Hypothalamus (tissue), 51 donors: ENCODE measurements at places on chromosomes 3 and 15.

DNA sequence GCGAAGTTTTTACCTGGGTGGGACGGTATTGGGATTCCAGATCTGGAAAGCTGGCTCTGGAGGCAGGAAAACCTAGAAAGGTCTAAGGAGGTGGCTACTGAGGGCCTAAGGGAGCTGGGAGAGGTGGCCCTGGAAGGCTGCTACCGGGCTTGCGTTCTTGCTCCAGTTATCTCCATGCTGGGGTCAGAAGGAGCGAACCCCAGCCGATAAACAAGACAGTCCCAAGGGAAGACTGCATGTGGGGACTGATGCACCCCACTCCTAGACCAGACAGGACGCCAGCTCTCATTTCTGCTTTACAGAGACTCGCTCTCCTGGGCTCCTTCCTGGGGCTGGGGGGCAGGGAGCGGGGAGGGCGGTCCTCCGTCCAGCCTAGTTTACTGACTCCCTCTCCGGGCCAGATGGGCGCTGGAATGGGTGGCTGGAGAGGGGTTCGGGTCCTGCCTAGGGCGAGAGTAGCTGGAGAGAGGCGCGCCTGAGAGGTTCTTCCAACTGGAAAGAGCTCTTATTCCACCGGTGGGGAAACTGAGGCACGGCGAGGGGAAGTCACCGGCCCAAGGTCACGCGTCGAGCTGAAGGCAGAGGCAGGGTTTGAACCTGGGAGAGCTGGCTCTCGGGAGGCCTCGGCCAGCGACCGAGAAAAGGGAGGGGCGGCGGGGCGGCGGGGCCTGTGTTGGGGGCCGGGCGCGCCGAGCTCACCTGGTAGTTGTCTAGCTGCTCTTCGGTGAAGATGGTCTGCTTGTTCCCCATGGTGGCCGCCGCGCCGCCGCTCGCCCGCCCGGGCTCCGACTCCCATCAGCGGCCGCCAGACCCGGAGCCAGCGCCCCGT, 565 bp downstream of the CIB2 start:
- no peak for DNase-seq

GRCh38 chr3:11384074-11384473, 111.9 kb downstream of the ATG7 start:
- DNase-seq = no peak

GRCh38 chr3:153282355-153282754, 120.3 kb downstream of the RAP2B start:
- no peak for DNase-seq

DNA sequence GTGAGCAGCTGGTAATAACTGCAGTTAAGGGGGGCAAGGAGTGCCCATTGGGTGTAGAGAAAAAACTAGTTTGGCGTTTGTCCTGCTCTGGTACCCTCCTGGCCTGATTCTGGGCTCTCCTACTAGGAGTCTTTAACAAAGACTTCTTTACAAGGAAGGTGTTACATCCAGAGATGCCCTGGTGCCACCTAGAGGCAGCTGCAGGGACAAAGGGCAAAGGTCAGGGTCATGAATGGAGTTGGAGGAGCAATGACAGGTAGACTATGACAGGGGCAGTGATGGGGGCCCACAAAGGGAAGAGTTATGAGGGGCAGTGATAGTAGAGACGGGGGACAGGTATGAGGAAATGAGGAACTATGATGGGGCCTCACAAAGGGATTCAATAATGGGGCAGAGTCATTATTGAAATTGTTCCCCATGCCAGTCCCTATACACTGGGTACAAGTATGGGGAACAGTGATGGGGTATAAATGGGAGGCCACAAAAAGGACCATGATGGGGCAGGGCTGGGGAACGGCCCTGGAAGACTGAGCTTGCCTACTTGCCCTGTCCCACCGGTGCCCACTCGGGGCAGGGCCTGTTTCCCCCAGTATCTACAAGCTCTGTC, 7.9 kb downstream of the CCDC71 start:
- no peak for DNase-seq

- no peak for DNase-seq
These were observed 18.1 kb upstream of the SLC22A13 start for GRCh38 chr3:38247366-38248035.

- no peak for DNase-seq
These were observed 73.3 kb downstream of the CHCHD6 start for GRCh38 chr3:126777366-126777765.
